ENCODE measurements at places on chromosomes 5 and 9.

DNA sequence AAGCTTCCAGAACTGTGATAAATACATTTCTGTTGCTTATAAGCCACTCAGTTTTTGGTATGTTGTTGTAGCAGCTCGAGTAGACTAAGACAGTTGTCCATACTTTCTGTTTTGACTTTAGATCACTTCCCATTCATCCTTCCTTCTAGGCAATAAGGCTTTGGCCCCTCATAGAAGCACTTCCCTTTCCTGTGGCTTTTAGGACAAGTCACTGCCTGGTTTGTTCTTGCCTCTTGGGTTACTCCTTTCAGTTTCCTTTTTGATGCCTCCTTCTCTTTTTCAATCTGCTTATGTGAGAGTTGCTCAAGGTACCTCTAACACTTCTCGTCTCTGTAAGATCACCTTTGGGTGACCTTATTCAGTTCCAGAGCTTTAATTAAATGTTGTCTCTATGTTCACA is 72.4 kb upstream of the NTRK2 start:
- DNase-seq, result no peak

DNA sequence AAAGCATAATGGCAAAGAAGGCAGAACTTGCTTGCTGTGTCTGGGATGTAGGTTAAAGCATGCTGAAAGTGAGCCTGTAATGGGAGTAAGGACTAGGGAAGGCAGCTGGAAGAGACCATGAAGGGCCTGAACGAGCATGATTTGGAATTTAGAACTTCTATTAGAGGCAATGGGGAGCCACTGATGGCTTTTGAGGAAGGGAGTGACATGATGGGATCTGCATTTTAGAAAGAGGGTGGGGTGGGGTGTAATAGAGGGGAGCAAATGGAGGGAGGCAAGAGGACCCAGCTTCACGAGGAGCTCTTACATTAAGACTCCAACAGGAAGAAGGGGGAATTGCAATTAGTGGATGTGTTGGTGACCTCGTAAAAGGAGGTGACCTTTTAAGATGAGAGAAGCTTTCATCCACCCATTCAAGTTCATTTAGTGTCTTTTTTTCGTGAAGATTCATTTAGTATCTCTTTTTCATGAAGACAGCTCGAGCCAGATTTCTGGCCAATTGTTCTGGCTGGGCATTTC is 13.6 kb upstream of the GABRP start:
- DNase-seq, result no peak

DNA sequence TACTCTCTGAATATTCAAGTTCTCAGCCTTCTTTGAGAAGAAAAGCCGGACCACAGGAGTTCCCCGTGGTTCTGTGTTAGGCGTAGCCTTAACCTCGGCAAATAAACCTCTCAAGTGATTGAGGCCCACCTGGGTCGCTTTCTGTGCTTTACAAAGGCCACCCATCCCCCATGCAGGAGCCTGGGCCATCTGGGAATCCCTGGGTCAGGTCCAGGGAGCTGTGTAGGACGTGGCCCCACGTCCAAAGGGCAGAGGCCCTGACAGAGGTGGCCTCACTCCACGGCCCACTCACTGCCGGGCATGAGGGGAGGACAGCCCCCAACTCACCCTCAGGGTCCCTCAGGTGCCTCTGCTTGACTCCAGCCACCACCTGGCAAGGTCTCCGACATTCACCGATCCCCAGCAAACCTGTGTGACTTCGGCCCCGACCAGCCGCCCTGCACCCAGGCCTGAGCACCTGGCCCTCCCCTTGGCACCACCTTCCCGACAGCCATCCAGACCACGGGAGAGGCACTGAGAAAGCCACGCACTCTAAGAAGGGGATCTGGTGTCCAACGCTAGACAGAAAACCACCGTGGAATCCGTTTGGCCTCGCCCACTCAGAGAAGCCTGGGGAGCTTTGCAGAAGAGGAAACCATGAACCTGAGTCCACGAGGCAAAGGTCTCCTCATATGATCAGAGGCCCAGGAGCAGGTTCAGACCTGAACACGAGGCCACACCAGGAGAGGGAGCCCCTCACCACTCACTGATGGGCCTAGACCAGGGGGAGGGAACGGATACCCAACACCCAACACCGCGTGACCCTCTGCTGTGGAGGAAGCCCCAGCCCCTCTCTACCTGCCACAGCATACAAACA is 4.5 kb downstream of the SLC12A7 start:
- DNase-seq, result no peak

GRCh38 chr9:20854444-20854843 is 170.4 kb downstream of the FOCAD start:
- DNase-seq, result no peak

GRCh38 chr9:132994410-132995120 is 16.1 kb downstream of the GFI1B start:
- peak; percentile 9 for DNase-seq

- DNase-seq, result peak; percentile 94
Observed at GRCh38 chr5:79229357-79230174, 6.4 kb upstream of the JMY start.

DNA sequence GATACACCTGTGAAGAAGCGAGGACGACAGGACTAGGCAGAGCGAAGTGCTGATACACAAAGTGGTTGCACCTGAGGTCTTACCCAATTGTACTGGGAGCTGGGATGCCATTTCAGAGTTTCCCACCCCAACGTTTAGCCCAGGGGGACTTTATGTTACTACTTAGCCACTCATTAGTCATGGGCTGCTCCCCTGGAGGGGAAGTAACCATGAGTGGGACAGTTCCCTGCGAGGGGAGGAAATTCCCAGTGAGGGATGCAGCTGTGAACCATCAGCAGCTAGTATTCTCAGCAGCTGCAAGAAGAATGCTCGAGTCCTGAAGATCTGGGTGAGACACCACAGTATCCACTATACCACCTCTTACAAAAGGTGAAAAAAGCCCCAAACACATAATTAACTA is 93.7 kb upstream of the ACTBL2 start:
- no peak for DNase-seq

DNA sequence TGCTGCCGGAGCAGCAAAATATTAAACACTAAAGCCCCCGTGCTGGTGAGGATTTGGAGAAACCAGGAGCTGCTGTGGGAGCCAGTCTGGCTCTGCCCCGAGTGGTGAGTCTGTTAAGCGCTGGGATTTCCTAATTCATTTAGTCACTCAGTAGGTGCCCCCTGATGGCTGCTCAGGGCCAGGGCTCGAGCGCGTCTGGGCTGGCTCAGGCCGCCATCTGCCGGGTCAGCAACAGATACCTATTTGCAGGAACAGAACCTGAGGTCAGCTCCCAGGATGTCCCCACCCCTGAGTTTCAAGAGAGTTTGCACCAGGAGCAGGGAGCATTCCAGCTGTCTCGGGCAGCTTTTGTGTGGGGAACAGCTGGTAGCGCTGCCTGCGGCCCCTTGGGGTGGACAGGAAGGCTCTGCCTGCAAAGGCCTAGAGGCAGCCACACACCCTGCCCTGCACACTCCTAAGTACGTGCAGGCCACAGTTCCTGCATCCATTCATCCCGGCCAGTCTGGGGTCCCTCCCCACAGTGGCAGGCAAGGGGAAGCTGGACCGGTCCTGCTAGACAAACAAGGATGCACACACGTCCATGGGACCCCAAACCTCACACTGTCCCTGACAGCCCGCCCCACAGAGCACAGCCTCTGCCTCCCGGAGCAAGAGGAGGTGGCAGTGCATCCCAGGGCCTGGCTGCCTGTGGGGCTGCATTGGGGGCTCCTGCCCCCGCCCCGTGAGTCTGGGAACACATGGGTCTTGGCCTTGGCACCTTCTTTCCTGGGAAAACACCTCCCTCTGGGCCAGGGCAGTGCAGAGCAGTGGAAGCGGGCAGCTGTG is 83.7 kb downstream of the ADAMTS2 start:
- DNase-seq, result no peak

GRCh38 chr9:19156026-19156474 is 28.8 kb upstream of the PLIN2 start:
- no peak for DNase-seq

GRCh38 chr5:169006842-169007790 is 293.8 kb downstream of the SLIT3 start:
- DNase-seq, result peak; percentile 29

DNA sequence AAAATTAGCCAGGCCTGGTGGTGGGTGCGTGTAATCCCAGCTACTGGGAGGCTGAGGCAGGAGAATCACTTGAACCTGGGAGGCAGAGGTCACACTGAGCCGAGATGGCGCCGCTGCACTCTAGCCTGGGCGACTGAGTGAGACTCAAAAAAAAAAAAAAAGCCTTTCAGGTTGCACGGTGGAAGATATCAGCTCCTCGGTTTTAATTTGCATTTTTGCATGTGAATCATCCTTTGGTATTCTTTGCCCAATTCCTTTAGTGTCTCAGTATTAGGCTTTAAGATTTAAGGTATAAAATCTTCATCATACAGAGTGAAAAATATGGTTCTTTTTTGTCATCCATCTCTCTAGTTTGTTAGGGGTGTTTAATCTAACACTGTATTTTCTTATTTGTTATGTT is 173.6 kb upstream of the S1PR3 start:
- DNase-seq, result no peak

GRCh38 chr5:143156086-143156485 is 247.4 kb downstream of the NR3C1 start:
- DNase-seq, result no peak

DNA sequence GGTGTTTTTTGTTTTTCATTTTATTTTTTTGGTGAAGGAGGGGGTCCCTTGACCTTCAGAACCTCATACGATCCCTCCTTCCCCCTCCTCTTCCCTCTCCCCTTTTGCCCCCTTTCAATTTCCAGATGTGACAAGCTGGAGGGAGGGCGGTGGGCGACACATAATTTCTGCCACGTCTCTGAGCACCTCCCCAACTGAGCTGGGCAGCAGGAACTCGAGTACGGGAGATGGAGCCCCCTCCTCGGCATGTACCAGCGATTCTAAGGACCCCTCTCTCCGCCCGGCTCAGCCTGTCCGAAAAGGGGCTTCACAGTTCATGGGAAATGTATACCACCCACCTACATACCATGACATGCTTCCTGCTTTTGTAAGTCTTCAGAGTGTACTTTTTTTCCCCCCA is 52.4 kb downstream of the PRRC2B start:
- no peak for DNase-seq

DNA sequence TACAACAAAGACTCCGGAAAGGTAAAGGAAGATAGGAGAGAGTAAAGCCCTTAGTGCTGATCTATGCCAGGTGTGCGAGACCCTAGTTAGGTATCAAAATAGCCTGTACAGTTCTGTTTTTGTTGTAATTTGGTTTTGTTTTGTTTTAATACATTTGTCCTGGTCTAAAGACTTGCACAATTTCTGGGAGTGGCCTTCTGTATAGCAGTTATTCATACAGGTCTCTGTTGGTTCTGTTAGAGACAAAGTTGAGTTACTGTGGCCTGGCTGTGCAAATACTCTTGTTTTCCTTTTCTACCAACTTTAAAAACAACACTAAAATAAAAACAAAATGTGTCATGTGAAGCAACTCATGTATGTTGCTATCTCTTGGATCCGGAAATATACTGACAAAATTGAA is 163.6 kb downstream of the COMMD10 start:
- DNase-seq, result no peak

GRCh38 chr9:38226491-38226951 is 157.5 kb upstream of the SHB start:
- DNase-seq, result no peak

GRCh38 chr5:35587419-35587818 is 30.2 kb upstream of the SPEF2 start:
- DNase-seq, result no peak

GRCh38 chr9:124354346-124355038 is 60.8 kb downstream of the PSMB7 start:
- no peak for DNase-seq

DNA sequence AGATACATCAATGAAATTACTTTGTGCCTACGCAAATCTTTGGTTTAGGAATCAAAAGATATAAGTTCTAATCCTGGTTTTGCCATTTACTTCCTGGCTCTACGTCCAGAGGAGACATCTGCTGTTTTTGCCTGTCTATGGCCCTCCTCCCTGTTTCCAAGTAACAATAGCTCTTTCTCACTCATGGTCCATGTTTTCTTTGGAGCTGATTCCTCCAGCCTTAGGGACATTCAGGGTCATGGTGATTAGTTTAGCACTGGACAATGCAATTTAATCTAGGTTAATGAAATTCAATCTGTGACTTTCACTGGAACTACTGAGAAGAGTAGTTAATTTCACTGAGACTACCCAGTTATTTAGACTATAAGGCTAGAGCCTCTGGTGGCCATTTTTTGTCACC is 170.6 kb downstream of the SEMA6A start:
- no peak for DNase-seq

DNA sequence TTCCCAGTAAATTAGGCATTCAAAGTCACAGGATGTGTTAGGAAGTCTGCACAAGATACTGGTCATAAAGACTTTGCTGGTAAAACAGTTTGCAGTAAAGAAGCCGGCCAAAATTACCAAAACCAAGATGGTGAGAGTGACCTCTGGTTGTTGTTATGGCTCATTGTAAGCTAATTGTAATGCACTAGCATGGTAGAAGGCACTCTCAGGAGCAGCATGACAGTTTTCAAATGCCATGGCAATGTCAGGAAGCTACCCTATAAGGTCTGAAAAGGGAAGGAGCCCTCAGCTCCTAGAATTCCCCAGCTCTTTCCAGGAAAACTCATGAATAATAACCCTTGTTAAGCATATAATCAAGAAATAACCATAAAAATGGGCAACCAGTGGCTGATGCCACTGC is 64.3 kb upstream of the TNC start:
- DNase-seq, result no peak

- DNase-seq, result no peak
Observed at GRCh38 chr5:6759401-6759800, 46.2 kb downstream of the TENT4A start.

DNA sequence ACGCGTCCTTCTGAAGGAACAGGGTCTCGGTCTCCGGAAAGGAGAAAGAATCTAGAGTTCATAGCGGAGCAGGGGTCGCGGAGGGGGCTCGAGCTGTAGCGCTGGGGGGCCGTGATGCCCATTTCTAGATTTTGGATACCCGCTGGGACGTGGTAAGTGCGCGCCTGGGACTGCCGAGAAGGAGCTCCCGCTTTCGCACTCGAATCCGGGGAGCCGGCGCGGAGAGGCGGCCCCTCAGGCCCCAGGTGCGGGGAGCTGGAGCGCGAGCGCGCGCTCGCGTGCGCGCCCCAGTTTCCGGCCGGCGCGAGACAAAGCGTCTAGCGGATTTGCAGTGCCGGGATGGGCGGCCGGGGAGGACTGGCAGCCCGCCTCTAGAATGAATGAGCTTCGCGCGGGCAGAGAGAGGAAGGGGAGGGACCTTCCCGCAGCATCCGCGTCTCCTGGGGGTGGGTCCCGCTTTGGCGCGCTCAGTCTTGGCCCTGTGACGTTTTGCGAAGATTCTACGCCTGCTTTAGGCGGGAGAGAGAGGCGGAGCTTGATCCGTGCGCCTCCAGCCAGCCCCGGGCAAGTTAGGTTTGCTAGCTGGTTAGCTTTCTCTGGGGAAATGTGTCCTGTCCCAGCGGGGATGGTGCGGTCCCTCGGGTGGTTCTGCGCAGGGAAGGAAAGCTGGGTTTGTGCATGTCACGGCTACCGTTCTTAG is 1.2 kb downstream of the LMNB1 start:
- DNase-seq, result peak; percentile 89

- DNase-seq, result no peak
Observed at GRCh38 chr5:157571357-157571827, 4.2 kb downstream of the ADAM19 start.

Data from HS-5 (cell line).